Islet precursor cell (in vitro differentiated cells): ENCODE measurements at places on chromosomes 1 and 21.

DNA sequence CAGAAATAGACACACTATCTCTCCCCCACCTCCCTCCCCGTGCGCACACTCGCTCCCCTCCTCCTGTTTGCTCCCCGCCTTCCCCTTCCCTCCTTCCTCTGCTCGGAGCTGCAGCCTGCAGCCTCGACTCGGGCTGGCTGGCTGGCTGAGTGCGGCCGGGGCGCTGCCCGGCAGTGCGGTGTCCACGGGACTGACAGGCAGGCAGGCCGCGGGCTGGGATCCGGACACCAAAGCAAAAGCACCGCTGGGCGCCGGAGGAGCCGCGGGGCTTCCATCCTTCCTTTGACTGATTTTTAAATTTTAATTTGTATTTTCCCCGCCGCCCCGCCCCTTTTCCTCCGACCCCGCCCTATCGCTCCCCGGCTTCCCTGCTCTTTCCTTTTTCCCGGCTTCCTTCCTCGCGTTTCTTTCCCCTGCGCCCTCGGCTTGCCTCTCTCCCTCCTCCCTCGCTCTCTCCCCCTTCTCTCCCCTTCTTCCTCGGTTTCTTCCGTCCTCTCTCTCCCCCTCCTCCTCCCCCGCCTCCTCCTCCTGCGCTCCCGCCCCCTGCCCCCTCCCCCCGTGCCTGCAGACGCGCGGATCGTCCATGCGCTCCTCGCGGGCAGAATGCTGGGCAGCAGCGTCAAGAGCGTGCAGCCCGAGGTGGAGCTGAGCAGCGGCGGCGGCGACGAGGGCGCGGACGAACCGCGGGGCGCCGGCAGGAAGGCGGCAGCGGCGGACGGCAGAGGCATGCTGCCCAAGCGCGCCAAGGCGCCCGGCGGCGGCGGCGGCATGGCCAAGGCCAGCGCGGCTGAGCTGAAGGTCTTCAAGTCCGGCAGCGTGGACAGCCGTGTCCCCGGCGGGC, 109.4 kb downstream of the NAV1 start:
- DNase-seq = peak; percentile 77

DNA sequence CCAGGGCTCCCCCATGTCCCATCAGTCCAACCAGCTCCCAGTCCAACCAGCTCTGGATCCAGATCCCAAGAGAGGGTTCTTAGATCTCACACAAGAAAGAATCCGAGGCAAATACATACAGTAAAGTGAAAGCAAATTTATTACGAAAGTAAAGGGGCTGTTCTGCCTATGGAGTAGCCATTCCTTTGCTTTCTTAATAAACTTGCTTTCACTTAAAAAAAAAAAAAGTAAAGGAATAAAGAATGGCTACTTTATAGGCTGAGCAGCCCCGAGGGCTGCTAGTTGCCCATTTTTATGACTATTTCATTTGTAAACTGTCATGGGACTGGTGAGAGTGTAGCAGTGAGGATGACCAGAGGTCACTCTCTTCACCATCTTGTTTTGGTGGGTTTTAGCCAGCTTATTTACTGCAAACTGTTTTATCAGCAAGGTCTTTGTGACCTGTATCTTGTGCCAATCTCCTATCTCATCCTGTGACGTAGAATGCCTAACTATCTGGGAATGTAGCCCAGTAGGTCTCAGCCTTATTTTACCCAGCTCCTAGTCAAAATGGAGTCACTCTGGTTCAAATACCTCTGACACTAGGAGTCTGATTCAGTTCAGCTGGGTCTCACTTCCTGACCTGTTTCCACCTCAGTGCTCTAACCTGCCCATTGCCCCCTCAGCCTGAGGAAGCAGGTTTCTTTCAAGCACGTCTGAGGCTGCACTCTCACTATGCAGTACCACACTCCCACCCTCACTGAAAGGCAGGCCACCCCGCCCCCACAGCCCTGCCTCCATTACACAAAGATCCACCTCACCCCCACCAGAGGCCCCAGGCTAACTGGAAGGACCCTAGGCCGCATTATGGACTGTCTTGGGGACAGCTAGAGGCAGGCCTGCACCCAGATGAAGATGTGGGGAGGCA, 26.5 kb upstream of the ATP2B4 start:
- DNase-seq = peak; percentile 70

DNA sequence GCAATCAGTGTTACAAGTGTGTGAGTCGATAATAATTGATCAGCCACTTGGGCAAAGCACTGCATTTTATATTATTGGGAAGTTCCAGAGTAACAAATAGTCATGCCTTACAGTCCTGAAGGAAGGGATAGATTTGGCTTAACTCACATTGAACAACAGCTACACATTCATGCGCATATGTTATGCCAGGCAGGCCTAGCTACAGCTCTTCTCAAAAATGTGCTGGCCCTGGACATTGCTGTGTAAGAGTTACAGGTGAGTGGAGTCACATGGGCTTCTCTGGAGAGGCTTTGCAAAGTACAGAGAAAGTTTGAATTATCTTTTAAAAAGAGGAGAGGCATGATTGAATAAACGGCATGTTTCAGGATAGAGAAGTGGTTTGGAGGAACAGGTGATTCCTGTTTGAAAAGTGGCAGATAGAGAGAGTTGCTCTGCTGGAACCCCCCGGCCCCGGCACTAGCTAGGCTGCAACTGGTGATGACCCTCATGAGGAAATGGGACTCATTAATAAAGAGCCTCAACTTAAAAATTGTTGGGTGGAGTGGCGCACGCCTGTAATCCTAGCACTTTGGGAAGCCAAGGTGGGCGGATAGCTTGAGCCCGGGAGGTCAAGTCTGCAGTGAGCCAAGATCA, 200.6 kb downstream of the CRB1 start:
- no peak for DNase-seq

DNA sequence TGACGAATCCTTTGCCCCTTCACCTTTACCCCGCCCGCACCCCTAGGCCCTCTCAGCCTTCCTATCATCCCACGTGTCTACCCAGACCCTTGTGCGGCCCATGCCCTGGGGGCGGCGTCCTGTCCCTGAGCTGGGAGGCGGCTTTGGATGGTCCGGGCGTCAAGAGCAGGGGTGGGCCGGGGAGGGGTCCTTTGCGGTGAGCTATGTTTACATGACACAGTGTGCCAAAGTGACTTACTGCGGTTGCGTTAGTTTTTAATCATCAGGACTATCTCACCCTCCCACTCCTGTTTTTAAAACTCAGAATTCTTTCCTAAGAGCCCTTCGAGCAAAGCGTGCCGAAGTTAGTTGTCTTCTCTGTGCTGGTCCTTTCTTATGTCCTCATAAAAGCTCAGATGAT, 144.6 kb downstream of the PGBD5 start:
- DNase-seq = no peak

GRCh38 chr1:117284399-117285215, 73.9 kb upstream of the VTCN1 start:
- DNase-seq = no peak

- DNase-seq = peak; percentile 80
Observed at GRCh38 chr21:31526040-31526439, 133.5 kb upstream of the SOD1 start.

- no peak for DNase-seq
Observed at GRCh38 chr1:8911416-8912309, 33.2 kb upstream of the ENO1 start.

DNA sequence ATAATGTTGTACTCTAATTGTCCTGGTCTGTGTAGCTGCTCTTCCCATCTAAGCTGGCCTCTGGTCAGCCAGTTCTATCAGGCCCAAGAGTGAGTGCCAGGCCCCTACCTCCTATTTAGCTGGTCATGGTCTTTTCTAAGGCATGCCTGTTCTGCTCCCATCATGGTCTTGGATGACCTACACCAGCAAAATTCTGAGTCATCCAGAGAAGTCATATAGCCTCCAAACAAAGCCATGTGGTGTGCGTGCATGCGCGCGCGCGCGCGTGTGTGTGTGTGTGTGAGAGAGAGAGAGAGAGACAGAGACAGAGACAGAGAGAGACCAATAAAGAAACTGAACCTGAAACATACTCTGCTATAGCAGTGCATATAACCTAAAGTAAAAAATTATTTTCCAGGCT, 254.4 kb downstream of the BRINP2 start:
- DNase-seq = no peak

GRCh38 chr1:209783386-209783785, 973 bp downstream of the C1orf74 start:
- no peak for DNase-seq

GRCh38 chr1:119987686-119988085, 81.8 kb downstream of the NOTCH2 start:
- DNase-seq = no peak

DNA sequence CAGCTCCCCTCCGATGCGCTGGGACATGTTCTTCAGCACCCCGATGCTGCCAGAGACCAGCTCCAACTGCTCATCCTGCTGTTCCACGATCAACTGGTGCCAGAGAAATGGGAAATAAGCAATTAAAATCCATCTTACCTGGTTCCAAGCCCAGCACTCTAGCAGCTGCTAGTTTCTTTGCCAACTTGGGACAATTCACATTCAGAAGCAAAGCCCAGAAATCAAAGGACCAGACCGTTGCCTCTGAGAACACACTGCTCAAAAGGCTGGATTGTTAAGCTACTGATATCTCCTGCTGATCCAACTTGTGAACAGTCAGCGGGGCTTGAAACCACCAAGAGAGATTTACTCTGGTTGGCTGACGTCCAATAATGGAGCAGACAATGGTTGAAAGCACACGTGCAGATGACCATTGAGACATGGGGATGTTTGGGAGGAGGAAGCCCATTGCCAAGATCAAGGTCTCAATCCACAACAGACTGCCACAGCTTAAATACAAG, 34.4 kb downstream of the STX6 start:
- DNase-seq = no peak

- no peak for DNase-seq
Observed at GRCh38 chr1:167083066-167083665, 7.0 kb downstream of the GPA33 start.

GRCh38 chr1:194062962-194063361, 876.5 kb upstream of the B3GALT2 start:
- DNase-seq = no peak

DNA sequence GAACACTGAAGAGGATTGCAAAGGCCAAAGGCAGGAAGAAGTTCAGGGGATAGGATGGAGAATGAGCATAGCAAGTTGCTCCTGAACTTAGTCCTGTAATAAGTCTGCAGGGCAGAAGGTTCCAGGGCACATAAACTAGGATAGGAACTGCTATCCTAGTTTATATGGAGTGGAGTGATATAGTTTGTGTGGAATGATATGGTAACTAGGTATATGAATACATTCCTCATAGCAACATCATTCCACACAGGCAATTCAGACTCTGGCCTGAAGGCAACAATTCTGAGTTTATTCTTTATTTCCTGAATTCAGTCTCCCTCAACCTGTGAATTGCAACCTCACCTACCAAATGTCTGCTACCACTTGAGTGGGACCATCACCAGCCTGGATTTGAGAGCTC, 154.9 kb upstream of the GREM2 start:
- DNase-seq = no peak

GRCh38 chr1:3603571-3604467, 7.5 kb downstream of the MEGF6 start:
- DNase-seq = no peak

DNA sequence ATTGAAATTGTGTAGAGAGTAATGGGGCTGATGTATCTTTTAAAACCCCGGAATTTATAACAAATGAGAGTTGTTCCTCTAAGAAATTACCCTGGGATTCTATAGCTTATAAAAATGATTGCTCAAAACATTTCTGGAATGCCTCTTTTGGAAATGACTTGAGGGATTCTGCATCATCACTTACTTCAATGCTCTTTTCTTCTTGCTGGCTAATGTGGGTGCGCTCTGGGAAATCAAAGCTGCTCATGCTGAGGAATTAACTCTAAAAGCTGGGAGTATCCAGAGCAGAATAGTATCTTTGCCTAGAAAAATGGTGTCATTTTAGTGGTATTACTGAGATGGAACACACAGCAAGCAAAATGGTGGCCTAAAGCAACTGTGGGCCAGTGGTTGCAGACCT, 23.0 kb upstream of the TBX15 start:
- DNase-seq = no peak

DNA sequence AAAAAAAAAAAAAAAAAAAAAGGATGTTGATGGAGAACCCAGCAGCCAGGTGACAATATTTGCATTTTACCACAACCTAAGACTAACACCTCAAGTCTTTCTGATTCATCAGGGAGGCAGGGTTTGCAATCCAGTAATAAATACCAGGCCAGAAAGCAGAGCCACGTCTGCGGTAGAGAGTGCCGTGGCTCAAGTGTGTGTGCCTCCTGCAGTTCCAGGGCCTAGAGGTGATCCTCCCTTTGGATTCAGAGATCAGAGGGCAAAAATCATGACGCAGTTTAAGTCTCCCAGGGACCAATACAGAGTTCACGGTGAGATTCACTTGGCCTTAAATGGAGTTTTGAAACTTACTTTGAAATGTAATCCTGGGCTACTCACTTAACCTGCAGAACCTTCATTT, 34.9 kb downstream of the TMCO4 start:
- DNase-seq = no peak

GRCh38 chr1:6795661-6796060, 10.4 kb downstream of the CAMTA1 start:
- DNase-seq = no peak

- DNase-seq = peak; percentile 91
Observed at GRCh38 chr1:12636098-12636950, 7.6 kb upstream of the AADACL4 start.

DNA sequence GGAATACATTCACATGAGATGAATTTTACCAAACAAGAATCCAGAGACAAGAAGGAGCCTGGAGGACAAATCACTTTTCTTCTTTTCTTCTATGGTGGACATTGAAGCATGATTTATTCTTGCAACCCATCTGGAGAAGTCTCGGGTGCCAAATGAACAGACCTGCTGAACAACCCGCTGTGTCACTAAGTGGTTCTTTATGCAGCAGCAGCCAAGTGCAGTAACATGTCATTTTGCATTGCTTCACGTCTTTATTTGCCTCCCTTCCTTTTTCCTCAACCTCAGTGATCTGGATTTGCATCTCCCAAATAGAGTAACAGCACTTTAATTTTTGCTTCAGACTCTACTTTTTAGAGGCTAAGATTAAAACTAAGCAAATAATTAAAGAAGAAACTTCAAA, 50.0 kb upstream of the TENT5C start:
- DNase-seq = peak; percentile 18

- DNase-seq = no peak
Observed at GRCh38 chr1:74548961-74549750, 36.7 kb upstream of the LRRC53 start.

DNA sequence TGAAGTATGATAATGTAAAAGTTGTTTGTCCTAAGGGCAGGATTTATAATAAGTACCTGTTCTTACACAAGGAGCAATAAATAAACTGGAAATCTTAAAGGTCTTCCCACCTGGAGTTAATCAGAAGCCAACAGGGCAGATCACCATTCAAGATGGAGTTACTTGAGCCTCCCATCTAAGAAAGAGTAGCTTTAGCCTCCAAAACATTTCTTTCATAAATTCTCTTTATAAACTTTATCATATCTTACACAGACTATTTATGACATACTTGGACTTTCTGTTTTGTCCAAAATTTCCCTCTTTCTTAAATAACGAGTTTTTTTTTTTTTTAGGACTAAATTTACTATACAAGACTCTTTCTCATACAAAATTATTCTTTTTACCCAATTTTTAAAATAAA, 18.5 kb downstream of the OR2T1 start:
- no peak for DNase-seq

DNA sequence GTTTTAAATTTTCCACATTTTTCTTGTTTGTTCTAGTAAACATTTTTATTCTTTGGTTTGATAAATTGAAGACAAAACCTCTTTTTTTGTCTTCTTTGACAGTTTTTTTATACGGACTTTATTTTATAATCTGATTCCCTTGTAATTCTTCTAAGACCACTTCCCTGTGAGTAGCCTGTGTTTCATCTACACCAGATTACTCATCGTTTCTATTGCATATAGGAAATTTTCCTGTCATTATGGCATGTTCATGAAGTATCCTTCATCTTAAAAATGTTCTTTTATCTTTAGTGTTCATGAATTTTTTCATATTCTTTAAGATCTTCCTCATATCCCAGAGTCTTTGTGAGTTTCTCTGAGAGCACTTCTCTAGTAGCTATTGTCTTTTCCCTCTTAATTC, 109.8 kb downstream of the USP25 start:
- DNase-seq = no peak
